Activated CD8-positive, alpha-beta T cell treated with anti-CD3 and anti-CD28 coated beads for 36 hours (primary cell): ENCODE measurements at places on chromosomes 11 and 22.

- DNase-seq: no peak
These were observed at the start of gene MYBPC3 for GRCh38 chr11:47352556-47352955. Gene MYBPC3 (minus strand): TSS chr11:47352702. CDS start chr11:47352647, 55 bp downstream.

- no peak for DNase-seq
These were observed 830.3 kb downstream of the TBC1D22A start for GRCh38 chr22:47592791-47593190.

- no peak for DNase-seq
These were observed 12.4 kb upstream of the BRSK2 start for GRCh38 chr11:1377231-1377780.

- DNase-seq: peak; percentile 85
These were observed 2.8 kb upstream of the LZTR1 start for GRCh38 chr22:20979243-20979809.

- DNase-seq: no peak
These were observed 313 bp downstream of the PRCP start for GRCh38 chr11:82899957-82900276.

GRCh38 chr11:123062892-123063825 lies 1.2 kb upstream of the HSPA8 start:
- peak; percentile 64 for DNase-seq
